ENCODE measurements at places on chromosomes 5 and 9. TPM values are rescaled to one million over a fixed set of nuclear protein-coding genes. Genes with fewer than 3 reads are reported as not detected.

Gene ZNF454
- total RNA-seq = not detected

Gene PCSK5
- total RNA-seq = 18.6 TPM

Gene ZDHHC11B
- total RNA-seq = not detected

Gene PCDHGB2
- total RNA-seq = 8.9 TPM

Gene ANKRD31
- total RNA-seq = 0.13 TPM

Gene RLN2
- not detected for total RNA-seq

Gene FBP1
- total RNA-seq = not detected

Gene TMC1
- total RNA-seq = not detected

Gene SPATA31D3
- total RNA-seq = not detected

Gene BTNL8
- total RNA-seq = not detected

Gene PCDHGA8
- 3.3 TPM for total RNA-seq

Gene PCDHA1
- not detected for total RNA-seq

Gene INSYN2B
- total RNA-seq = 0.05 TPM

Gene IFNB1
- total RNA-seq = not detected

Gene KIF20A
- total RNA-seq = 89.5 TPM

Gene GHR
- total RNA-seq = 31.2 TPM

Gene PCDHGA10
- total RNA-seq = 1.3 TPM

Gene SGCD
- 5.8 TPM for total RNA-seq

Gene TMEM245
- total RNA-seq = 49.7 TPM

Gene CCNO
- total RNA-seq = 0.35 TPM

Gene GRXCR2
- total RNA-seq = not detected

Gene PCDHA11
- total RNA-seq = not detected

Gene CCL19
- not detected for total RNA-seq
